Fibroblast of skin of scalp (primary cell): ENCODE measurements at places on chromosomes 5 and 9.

DNA sequence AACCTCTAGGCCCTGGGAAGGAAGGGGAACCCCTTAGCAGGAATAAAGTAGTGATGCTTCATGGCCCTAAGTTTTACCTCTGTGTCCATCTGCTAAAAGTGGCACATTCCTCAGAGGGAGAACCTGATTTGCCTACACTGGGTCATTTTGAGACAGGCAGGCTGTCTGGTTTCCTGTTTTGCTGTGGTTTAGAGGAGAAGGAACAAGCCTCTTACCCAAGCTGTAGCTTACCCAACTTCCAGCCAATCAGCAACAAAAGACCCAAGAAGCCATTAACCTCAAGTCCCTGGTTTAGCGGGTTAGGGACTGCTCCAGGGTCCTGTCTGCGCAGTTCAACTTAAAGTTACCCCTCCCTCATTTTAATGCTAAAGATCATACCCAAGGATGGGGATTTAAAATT lies 411.0 kb downstream of the MAT2B start:
- no peak for DNase-seq

DNA sequence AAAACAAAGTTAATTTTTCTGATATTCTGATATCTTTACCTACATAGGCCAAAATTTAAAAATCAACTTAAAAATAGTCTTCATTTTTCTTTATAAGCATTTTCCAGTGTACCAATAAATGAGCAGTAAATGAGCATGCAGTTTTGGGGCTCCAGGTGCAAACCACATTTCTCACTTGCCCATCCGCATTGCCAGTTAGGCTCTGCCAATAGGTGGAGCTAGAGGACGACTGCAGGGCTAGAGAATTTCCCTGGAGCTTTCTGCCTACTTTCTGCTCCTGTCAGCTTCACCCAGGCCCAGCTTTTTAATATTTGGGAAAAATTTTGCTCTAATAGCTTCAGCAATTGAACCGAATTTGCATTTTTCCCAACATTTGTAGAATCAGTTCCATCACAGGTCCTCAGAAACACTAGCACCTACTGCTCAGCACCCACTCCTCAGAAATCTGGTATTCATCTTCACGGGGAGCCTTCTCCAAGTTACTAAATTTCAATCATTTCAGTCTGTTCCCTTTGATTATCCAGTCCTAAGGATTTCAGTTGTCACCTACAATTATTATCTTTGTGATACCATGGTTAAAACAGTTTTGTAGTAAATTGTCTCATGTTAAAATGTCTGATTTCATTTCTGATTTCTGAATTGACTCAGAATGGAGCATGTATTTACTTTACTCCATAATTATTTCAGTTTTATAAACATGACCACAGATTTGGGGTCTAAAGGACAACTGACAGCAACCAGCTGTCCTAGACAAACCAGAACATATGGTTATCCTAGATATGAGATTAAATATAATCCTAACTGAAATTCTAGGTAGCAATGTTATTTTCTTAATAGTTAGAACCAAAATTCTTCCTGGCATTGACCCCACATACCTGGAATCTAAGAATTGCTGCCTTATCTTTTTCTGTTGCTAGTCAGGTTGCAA lies 104.6 kb upstream of the FAM174A start:
- peak; percentile 27 for DNase-seq

DNA sequence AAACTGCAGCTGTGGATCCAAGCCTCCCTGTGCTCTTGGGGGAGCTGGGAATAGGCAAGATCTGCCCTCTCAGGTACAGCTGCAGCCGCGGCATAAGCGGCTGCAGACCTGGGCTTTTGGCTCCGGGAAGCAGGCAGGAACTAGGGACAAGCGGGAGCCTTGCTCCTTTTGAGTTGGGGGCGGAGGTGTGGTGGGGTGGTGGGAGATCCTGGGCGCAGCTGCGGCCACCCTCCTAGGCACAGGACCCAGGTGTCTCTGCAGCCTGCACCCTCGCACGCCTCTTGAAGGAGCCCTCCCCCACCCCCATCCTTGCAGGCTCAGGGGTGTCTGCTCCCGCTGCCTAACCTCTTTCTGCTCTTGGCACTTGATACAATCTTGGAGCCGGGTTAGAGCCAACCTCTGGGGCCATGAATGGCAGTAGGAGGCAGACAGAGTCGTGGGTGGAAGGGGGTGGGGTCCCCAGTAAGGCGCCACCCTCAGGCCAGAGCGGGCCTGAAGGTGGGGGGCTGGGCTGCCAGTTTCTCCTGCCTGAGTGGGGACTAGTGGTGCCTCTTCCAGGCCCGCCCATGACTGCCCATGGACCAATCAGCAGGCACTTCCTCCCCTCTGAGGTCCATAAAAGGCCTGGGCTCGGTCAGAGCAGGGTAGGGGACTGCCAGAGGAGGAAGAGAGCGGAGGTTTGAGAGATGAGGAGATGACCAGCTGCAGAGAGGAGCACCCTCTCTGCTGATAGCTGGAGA lies 267.6 kb upstream of the TNC start:
- no peak for DNase-seq

- DNase-seq, result no peak
These were observed 182.2 kb downstream of the MCTP1 start for GRCh38 chr5:95102687-95103086.

GRCh38 chr9:116629634-116630033 lies 57.5 kb upstream of the TRIM32 start:
- no peak for DNase-seq

DNA sequence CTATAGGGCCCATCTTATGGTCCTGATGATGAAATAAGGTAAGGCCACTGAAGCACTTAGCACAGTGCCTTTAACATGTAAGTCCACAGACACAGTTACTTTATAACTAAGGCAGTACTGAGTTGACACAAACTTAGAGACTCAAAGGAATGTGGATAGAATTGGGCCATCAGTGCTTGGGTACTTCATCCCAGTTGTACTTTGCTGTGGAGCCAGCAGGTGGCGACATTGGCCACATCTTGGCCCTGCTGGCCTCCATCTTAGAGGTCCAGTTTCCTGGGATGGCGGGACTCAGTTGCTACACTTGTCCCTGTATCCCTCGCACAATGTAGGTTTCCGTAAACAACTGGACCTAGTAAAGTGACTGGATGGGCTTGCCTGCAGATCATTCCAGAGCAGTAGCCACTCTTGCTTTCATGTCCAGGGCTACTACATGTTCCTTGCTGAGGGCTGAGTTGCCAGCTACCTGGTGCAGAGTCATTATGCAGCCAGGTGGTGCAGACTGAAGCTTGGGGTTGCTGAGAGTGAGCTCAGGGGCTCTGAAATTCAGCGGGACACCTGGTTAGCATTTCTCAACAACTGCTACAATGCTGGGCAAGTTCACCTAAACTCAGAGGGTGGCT lies 10.6 kb downstream of the MTAP start:
- DNase-seq, result peak; percentile 76

DNA sequence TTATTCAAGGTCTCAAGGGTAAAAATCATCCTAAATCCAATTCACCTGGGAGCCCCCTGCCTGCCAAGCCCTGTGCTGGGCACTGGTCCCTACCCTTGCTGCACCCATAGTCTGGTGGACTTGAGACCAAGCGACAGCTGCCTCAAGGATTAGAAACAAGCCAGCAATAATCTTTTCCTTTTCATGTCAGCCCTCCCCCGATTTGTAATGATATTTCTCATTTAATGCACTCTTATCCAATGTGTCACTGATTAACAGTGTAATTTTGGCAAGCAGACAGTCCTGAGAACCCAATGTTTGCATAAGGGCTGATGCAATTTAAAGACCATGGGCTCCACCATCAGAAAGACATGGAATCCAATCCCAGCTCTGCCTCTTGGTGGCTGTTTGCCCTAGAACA lies 108.9 kb downstream of the ACTL7B start:
- peak; percentile 90 for DNase-seq

GRCh38 chr5:139654871-139655491 lies 6.8 kb downstream of the CXXC5 start:
- DNase-seq, result no peak

DNA sequence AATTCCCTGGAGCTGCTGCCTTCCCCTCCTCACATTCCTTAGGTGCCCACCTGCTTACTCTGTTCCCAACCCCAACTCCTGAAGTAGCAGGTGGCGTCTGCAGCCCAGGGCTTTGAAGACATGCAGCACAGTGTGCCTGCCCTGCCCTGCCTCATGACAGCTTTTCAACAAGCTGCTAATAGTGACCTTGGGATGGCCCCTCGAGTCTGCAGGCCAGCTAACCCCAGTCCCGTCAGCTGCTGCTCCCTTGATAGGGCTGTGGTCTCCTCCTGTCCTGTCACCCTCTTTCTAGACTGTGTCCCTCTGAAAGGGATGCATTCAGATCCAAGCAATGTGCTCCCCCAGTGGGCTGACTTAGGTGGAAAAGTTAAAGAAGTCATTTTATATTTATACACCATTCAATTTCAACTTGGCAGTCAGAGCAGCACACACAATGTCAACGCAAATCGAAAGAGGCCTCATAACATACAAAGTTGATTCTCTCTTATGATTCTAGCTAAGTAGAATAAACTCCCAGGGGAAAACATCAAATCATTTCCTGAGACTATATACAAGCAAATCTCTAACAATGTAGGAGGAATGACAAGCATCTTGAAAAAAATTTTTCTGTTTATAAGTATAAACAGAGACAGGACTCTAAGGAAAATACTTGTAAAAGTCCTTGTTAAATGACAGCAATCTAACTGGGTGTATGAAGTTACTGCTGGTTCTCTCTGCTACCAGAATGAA lies 37.9 kb downstream of the ADRB2 start:
- peak; percentile 78 for DNase-seq

DNA sequence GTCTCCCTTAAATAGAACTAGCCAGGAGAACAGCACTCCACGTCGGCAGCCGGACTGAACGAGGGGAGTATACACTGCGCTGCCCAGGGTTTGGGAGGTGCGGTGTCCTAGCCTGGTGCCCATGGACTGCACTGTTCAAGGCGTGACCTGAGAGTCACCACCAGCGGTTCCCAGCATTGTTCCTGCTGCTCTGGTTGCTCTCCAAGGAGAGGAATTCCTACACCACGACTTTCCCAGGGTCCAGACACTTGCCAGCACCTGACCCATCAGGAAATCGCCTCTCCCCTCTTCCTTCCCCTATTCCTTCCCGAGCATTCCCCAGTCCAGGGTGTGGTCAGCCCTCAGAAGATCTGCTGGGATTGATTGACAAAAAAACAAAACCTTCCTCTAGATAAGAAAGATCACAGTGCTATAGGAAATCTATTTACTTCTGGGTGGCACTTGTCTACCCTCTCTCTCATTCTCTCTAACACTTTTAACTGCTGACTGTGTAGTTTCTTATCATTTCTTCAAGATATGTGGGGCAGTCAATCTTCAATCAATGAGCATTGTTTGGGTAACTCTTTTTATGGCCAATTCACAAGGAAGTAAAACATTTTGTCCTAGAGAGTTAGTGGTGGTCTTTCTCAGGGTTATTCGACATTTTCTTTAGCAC lies 297.8 kb upstream of the ACTBL2 start:
- no peak for DNase-seq

GRCh38 chr5:159777049-159777660 lies 139.1 kb upstream of the ADRA1B start:
- DNase-seq, result peak; percentile 34

GRCh38 chr9:112162621-112163413 lies 12.3 kb downstream of the SUSD1 start:
- DNase-seq, result no peak
